ENCODE measurements at places on chromosomes 6 and 20. TPM values are rescaled to one million over a fixed set of nuclear protein-coding genes. Genes with fewer than 3 reads are reported as not detected.
A peak's percentile ranks its signal among the peaks of the same experiment; 100 is the strongest.

GRCh38 chr6:157990321-157991066 is 8.8 kb downstream of the SYNJ2 start:
- no peak overlapping the region for H3K4me3 ChIP-seq
- DNase-seq, result no peak
- H3K4me1 ChIP-seq, result peaks cover 13% of the 10 kb centered on the region
- no peak overlapping the region for H3K27ac ChIP-seq
- no peaks in the 10 kb centered on the region for H3K36me3 ChIP-seq

- no peak overlapping the region for H3K4me3 ChIP-seq
- H3K27me3 ChIP-seq, result no peaks in the 10 kb centered on the region
- H3K36me3 ChIP-seq, result no peaks in the 10 kb centered on the region
- H3K27ac ChIP-seq, result no peak overlapping the region
- DNase-seq, result no peak
Observed at GRCh38 chr6:135423649-135424128, 73.9 kb downstream of the AHI1 start.

DNA sequence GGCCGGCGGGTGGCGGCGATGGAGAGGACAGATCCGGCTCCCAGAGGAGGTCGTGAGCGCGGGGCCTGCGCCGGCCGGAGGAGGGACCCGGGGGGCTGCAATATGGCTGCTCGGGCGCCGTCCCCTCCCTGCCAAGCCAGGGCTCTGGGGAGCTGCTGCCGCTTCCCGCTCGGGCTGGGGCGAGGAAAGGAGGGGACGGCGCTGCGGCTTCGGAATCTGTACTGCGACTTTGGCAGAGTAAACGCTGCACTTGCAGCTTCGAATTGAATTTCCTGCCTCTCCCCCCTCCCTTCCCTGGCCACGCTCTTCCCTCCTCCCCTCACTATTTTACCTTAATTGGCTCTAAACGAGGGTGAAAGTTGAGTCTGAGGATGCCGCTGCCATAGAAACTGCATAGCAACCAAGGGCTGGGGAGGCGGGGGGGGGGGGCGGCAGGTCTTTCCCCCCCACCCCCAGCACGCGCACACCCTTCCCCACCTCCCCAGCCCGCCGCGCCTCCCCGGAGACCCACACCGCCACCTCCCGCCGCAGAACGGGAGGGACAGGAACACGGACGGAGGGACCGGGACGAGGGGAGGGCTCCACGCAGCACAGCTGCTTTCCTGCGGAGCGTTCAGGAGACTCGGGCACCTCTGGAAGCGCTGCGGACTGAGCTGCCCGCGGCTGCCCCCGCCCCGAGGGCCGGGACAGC is 93.9 kb downstream of the RNASET2 start:
- peaks cover 4% of the 10 kb centered on the region for H3K4me1 ChIP-seq
- peak overlapping the region; percentile 56 for H3K4me3 ChIP-seq
- no peak overlapping the region for H3K27ac ChIP-seq
- no peaks in the 10 kb centered on the region for H3K27me3 ChIP-seq

DNA sequence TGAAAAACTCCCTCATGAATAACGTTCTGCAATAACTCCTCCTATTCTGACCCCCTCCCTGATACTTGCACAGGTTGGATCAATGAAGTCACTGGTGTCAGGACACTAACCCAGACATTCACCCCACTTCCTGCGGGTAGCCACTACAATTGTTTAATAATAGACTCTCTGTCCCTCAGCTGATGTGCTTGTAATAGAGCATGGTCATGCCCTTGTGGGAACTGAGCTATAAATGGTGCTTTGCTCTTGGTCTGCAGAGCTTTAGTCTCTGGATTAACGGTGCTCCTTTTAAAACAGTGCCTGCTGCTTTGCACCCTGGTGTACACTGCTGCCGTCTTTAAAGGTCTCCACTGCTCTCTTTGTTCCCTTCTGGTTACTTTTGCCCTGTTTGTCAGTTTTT is 127.3 kb downstream of the BACH2 start:
- H3K4me3 ChIP-seq, result no peak overlapping the region
- no peak overlapping the region for H3K27ac ChIP-seq
- no peaks in the 10 kb centered on the region for H3K27me3 ChIP-seq
- H3K36me3 ChIP-seq, result no peaks in the 10 kb centered on the region
- no peak for DNase-seq

GRCh38 chr6:33213166-33213988 is 5.1 kb downstream of the RING1 start:
- H3K4me3 ChIP-seq, result no peak overlapping the region
- no peak overlapping the region for H3K27ac ChIP-seq
- no peaks in the 10 kb centered on the region for H3K27me3 ChIP-seq
- no peak for DNase-seq
- H3K4me1 ChIP-seq, result peaks cover 20% of the 10 kb centered on the region

TBCC gene
- total RNA-seq, result 12.4 TPM

GABRR1 gene
- not detected for total RNA-seq

Measured in liver (tissue), 10 donors.